ENCODE measurements at places on chromosomes 4 and X.

DNA sequence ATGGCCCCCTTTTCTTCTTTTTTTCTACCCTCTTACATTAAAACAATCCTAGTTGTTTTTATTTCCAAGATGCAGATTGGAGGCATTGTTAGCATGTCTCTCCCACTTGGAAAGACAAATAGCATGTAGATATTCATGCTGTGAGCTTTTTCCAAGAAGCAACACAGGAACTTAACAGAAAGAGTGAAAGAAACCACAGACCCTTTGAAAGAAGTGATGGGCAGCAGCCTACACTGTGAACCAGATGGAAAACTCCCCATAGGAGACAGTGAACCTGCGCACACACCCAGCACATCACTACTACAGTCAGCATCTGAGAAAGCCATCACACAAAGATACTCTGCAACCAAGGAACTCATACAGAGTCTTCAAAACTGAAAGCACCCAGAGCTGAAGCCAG, 17.8 kb downstream of the CT47C1 start:
- no peak for DNase-seq

DNA sequence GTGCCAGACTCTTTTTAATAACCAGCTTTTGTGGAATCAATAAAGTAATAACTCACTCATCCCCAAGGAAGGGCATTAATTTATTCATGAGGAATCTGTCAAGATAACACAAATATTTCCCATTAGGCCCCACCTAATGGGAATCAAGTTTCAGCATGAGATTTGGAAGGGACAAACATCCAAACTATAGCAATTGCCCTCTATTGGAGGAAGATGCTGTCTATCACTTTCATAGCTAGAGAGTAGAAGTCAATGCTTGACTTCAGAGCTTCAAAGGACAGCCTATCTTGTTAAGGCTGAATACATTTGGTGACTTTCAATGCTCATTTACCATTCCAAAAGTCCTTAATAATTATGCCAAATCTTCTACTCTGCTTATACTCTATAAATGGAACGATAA, 84.9 kb upstream of the ATOH1 start:
- no peak for DNase-seq

GRCh38 chrX:139929876-139930275, 3.0 kb downstream of the ATP11C start:
- no peak for DNase-seq

DNA sequence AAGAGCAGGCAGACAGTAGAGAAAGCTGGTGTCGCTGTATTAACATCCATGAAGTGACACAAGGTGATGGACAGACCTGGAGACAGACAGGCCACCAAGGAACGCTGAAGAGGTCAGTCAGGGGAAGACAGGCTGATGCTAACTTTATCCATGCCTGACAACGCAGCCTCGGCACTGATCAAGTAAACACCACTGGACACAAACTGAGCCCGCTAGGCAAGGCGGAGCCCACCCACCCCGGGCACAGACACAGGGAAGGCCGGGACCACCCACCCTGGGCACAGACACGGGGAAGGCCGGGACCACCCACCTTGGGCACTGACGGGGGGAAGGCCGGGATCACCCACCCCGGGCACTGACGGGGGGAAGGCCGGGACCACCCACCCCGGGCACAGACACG, 18.8 kb downstream of the PPP2R3B start:
- DNase-seq: no peak

DNA sequence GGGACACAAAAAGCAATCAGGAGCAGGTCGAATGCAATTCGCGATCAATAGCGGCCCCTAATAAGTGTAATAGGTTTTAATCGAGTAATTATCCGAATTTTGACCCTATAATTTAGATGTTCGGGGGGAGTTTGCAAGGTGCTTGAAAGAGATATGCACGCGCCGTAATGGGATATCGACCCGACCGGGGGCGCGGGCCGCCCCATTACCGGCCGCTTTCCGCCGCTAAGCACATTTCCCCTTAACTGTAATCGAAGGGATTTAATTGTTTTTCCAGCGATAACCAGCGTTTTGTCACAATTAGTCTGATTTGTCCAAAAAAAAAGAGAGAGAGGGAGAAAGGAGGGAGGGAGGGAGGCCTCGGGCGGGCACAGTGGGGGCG, 997 bp downstream of the NKX1-1 start:
- no peak for DNase-seq

DNA sequence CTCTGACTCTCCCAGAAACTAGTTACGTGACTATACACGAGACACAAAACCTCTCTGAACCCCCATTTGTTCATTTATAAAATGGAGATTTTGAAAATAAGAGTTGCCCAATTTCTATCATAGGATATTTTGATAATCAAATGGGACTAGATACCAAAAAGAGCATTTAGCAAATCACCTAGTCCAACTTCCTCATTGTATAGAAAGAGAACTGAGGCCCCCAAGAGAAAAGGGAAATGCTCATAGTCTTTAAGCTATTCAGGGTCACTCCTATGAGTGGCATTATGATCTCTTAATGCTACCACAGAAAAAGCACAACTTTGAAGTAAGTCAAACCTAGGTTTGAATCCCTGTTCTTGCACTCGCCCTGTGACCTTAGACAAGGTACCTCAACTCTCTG, 62.7 kb downstream of the BMP15 start:
- no peak for DNase-seq

- DNase-seq: no peak
Measured at GRCh38 chr4:89284020-89284424, 23.6 kb downstream of the GPRIN3 start.

GRCh38 chrX:129145385-129145784, 377.9 kb downstream of the SMARCA1 start:
- no peak for DNase-seq

GRCh38 chrX:68995386-68995779, 166.6 kb downstream of the EFNB1 start:
- no peak for DNase-seq

GRCh38 chrX:150212672-150213480, 150.2 kb upstream of the MAMLD1 start:
- no peak for DNase-seq

- no peak for DNase-seq
Measured at GRCh38 chr4:123023647-123024046, 101.2 kb upstream of the NUDT6 start.

GRCh38 chr4:176435901-176436292, 116.1 kb downstream of the SPCS3 start:
- DNase-seq: no peak

DNA sequence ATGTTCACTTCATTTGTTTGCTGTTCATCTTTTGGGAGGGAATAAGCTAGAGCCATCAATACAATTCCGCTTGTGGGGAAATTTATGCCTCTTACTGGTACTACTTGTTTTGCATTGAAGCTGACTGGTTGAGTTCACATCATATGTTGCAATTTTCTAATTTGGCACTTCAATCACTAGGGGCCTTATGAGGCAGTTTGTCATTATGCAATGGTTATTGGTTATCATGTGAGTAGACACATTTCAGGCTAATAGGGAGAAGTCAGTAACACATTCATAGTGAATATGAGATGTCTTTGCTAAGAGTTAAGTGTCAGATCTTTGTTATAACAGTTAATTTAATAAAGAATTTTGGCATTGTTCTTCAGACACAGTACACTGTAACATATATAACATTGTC, 5.0 kb downstream of the RPL36A start:
- no peak for DNase-seq

GRCh38 chr4:35966566-35966965, 277.7 kb downstream of the ARAP2 start:
- DNase-seq: no peak

- no peak for DNase-seq
Measured at GRCh38 chrX:74529311-74529710, 85.1 kb downstream of the RLIM start.

DNA sequence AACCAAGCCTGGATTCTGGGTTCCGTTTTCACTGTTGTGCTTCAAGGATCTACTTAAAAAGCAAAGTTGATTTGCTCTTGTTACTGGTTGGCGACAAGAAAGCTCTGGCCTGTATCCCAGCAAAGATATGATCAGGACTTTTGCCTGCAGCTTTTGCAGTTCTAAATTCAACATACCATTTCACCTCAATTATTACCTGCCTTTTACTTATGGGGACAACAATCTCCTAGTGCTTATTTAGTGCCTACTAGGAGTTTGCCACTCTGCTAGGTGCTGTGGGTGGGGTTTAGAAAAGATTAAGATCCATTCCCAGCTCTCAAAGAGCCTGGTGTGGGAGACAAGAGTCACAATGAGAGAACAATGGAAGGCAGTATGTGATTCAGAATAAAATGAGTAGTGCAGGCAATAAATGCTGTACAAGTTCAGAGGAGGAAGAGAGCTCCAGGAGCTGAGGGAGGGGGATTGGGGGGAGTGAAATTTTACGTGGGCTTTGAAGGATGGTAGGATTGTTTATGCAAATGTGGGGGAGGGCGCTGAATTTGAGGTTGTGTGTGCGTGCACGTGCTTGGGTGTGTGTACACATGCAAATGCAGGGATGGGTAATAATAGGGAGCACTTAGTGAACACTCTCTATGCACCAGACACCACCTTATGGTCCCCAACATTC, 5.0 kb upstream of the TMEM164 start:
- DNase-seq: no peak

GRCh38 chrX:46298821-46299220, 246.4 kb downstream of the ZNF674 start:
- no peak for DNase-seq

DNA sequence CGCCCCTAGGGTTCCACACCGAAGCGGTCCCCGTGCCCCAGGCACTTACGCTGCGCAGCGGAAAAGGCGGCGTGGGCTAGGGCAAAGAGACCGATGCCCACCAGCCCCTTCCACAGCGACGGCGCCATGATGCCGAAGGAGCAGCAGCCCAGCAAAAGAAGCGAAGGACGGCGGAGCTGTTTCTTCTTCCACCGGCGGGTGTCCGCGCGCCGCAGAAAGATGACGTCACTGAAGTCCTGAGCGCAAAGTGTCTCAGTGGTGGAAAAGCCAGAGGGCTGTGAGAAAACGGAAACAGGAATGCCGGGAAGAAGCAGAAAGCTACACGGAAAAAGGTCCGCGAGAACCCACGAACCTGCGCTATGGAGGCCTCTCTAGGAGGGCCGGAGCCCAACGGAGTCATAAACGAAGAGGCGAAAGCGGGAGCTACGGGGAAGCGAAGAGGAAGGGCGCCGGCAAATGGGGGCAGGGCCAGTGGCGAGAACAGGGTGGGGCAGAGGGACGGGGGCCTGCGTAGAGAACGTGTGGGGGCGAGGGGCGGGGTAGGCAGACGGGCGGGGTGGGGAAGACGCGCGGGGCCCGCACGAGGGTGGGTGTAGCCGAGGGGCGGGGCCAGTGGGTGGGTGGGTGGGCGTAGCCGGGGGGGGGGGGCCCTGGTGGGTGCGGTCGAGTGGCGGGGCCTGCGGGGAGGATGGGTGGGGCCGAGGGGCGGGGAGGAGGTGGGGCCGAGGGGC, at the start of gene MMGT1:
Gene MMGT1, minus strand, starts transcription at position 441 of the 731 bp plus-strand sequence. Its CDS starts 313 bp downstream, at position 128.
- DNase-seq: peak; percentile 62

DNA sequence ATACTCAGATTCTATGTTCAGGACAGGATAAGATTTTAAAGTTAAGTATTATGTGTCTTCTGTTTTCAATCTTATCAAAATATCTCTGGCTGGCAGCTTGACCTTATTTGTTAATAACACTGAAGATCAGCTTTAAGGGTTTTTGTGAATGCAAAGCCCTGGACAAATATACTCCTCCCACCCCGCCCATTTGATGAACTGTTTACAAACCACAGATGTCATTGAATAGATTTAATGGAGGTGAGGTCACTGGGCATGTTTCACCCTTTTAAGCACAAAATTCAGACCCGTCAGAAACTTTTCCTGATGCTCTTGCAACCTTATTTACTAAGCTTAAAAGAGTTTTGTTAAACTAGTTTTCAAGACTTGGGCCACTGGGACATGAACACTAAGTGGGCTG, 10.1 kb upstream of the CXCL8 start:
- DNase-seq: no peak

DNA sequence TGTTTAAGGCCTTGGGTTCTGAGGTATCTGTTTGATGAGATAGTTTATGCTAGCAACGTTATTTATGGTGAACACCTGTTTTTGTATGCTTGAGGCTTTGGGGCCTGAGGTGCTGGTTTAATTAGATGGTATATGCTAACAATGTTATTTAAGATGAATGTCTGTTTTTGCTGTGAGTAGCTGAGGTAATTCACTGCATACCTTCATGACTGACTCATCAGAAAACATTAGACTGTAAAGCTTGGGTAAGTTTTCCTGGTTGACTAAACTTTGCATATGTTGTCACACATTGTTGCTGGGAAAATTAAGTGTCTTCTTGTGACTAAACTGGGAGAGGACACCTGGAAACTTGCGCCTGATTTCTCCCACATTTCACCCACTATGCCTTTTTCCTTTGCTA, 1026.6 kb downstream of the RAPGEF2 start:
- DNase-seq: no peak

DNA sequence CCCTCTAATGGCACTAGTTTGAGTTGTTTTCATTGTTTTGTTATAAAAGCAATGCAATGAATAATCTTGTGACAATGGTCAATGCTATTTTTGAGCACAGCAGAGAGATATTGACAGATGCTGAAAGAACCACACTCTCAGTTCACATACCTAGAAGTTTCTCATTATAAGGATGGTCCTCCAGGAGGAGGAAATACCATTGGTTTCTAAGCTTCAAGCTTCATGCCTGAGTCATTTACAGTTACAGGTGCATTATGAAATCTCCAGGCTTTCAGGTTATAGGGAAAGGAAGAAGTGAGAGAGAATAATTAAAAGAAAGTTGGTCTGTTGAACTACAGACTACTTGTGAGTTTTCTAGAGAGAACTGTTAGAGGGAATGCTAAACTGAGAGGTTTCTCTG, 75.3 kb downstream of the PWWP3B start:
- no peak for DNase-seq

- no peak for DNase-seq
Measured at GRCh38 chrX:30144971-30145731, 70.2 kb upstream of the MAGEB2 start.

- DNase-seq: no peak
Measured at GRCh38 chr4:155887847-155888570, 15.5 kb upstream of the TDO2 start.

GRCh38 chr4:18100657-18101056, 79.1 kb upstream of the LCORL start:
- DNase-seq: no peak

- no peak for DNase-seq
Measured at GRCh38 chr4:166274136-166274761, 401.2 kb downstream of the TLL1 start.

DNA sequence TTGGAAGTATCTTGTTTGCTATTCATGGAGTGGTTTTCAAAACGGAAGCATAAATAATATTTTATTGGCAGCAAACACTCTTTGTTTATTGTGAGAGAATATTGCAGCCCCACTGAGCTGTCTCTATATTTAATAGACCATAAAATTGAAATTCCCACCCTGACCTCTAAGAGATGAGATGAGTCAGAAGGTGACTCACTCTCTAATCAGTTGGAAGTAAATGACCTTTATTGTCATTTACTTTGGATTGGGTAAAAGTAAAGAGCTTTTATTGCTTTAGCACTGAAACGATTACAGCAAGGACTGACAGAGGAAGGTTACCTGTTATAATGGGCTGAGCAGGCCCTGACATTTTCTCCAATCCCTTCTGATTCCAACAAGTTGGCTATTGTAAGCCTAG, 55.0 kb downstream of the SYTL5 start:
- DNase-seq: no peak

Data from GM12891 (cell line).